ENCODE measurements at places on chromosomes 3 and 15. TPM values are rescaled to one million over a fixed set of nuclear protein-coding genes. Genes with fewer than 3 reads are reported as not detected.

GRCh38 chr3:171729452-171730334 lies 80.6 kb downstream of the PLD1 start:
- no peak for DNase-seq

DNA sequence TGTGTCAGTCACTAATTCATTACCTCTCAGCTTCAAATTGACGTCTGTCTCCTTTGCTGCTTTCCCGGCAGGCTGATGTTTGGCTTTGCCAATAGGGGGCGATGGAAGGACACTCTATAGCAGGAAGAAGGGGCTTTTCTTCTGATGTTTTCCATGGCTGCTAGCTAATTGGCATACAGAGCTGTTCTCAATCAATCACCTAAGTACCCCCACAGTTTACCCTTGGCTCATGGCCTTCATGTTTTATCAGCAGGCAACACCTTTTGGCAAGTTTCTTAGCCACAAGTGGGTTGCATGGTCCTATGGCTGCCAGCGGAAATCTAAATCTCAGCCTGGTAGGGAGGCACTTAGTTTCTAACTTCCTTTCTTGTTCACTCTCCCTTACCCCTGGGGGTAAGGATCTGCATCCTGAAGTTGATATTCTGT lies 45.0 kb downstream of the ESYT3 start:
- H3K36me3 ChIP-seq: no peaks in the 10 kb centered on the region
- no peaks in the 10 kb centered on the region for H3K4me1 ChIP-seq
- H3K27ac ChIP-seq: no peak overlapping the region
- H3K27me3 ChIP-seq: peaks cover 9% of the 10 kb centered on the region
- DNase-seq: peak; percentile 65

GRCh38 chr15:48718646-48719045 lies 73.1 kb upstream of the FBN1 start:
- DNase-seq: no peak
- no peaks in the 10 kb centered on the region for H3K27me3 ChIP-seq
- H3K36me3 ChIP-seq: peaks cover 23% of the 10 kb centered on the region
- H3K4me3 ChIP-seq: no peak overlapping the region
- no peak overlapping the region for H3K27ac ChIP-seq
- peaks cover 5% of the 10 kb centered on the region for H3K4me1 ChIP-seq

DNA sequence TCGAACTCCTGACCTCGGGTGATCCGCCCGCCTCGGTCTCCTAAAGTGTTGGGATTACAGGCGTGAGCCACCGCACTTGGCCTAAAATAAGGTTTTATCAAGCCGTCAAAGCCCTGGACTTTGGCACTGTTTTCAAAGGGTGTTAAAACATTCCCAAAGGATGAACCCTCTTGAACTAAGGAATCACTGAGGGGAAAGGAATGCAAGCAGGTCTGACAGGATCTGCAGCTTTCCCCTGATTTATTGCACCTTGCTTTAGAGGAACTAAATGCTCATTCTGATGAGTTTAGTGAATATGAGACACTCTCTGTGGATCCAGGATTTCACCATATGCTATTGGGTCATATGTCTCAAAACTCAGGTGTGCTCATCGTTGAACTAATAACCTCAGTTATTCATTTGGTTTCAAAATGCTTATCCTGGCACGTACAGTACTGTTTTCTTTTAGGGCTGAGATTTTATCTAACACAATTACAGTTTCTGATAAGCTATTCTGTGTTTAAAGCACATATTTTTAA lies 63.0 kb upstream of the TSC22D2 start:
- H3K27ac ChIP-seq: no peak overlapping the region
- peaks cover 5% of the 10 kb centered on the region for H3K4me1 ChIP-seq
- H3K27me3 ChIP-seq: peaks cover 6% of the 10 kb centered on the region
- DNase-seq: no peak
- no peaks in the 10 kb centered on the region for H3K36me3 ChIP-seq

DNA sequence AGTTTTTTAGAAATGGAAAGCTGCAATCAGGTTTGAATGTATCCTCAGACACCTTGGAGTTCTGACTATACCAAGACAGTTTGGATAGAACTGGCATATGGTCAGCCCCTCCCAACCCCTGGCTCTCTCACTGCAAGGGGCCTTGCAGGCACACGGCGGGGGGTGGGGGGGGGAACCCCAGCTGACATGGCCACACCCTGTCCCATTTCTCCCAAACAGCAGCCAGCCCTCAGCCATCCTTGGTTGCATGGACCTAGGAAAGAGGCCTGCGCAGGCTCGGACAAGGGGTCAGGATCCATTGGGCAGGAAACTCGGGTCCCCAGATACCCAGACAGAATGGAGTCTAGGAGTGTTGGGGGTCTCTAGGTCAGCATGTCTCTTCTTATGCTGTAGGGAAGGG lies 14.5 kb downstream of the CAND2 start:
- peaks cover 6% of the 10 kb centered on the region for H3K4me1 ChIP-seq
- H3K27ac ChIP-seq: no peak overlapping the region
- no peaks in the 10 kb centered on the region for H3K36me3 ChIP-seq

DNA sequence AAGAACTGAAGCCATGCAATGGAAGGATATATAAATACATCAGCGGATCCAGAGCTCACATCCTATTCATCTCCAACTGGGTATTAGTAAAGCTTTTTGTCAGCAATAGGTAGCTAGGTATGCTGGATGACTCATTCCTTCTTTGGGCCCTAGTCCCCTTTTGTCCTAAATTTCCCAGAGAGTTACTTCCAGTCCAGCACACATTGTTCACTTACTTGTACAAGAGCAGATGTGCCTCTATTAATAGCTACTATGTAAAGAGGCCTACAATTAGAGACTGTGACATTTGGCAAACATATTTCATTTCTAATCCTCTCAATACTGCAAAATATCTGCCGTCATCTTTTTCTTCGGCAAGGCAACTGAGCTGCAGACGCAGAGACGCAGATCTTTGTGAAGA lies 1.7 kb upstream of the SLC4A7 start:
- no peak for DNase-seq
- H3K4me3 ChIP-seq: no peak overlapping the region
- no peak overlapping the region for H3K27ac ChIP-seq
- peaks cover 16% of the 10 kb centered on the region for H3K36me3 ChIP-seq
- H3K27me3 ChIP-seq: no peaks in the 10 kb centered on the region
- H3K4me1 ChIP-seq: peaks cover 14% of the 10 kb centered on the region

- no peaks in the 10 kb centered on the region for H3K36me3 ChIP-seq
- H3K27me3 ChIP-seq: peaks cover 8% of the 10 kb centered on the region
- peak overlapping the region; percentile 58 for H3K4me3 ChIP-seq
- H3K27ac ChIP-seq: peak overlapping the region; percentile 39
Measured at GRCh38 chr3:44058022-44058867, 183.4 kb upstream of the TOPAZ1 start.

GRCh38 chr15:48002767-48003166 lies 118.0 kb upstream of the SLC24A5 start:
- H3K27ac ChIP-seq: no peak overlapping the region
- no peaks in the 10 kb centered on the region for H3K36me3 ChIP-seq
- DNase-seq: no peak
- no peaks in the 10 kb centered on the region for H3K4me1 ChIP-seq
- H3K4me3 ChIP-seq: no peak overlapping the region

- H3K4me3 ChIP-seq: no peak overlapping the region
- peaks cover 8% of the 10 kb centered on the region for H3K27me3 ChIP-seq
- H3K4me1 ChIP-seq: no peaks in the 10 kb centered on the region
- H3K27ac ChIP-seq: no peak overlapping the region
- no peaks in the 10 kb centered on the region for H3K36me3 ChIP-seq
Measured at GRCh38 chr3:193530231-193531165, 24.2 kb downstream of the ATP13A4 start.

GRCh38 chr3:13173186-13173585 lies 100.0 kb upstream of the IQSEC1 start:
- H3K27me3 ChIP-seq: no peaks in the 10 kb centered on the region
- H3K27ac ChIP-seq: no peak overlapping the region
- H3K4me3 ChIP-seq: no peak overlapping the region

- H3K27ac ChIP-seq: no peak overlapping the region
- H3K4me1 ChIP-seq: peaks cover 42% of the 10 kb centered on the region
- no peak for DNase-seq
- H3K27me3 ChIP-seq: peaks cover 80% of the 10 kb centered on the region
- no peaks in the 10 kb centered on the region for H3K36me3 ChIP-seq
Measured at GRCh38 chr3:169662843-169663160, 710 bp downstream of the MECOM start.

DNA sequence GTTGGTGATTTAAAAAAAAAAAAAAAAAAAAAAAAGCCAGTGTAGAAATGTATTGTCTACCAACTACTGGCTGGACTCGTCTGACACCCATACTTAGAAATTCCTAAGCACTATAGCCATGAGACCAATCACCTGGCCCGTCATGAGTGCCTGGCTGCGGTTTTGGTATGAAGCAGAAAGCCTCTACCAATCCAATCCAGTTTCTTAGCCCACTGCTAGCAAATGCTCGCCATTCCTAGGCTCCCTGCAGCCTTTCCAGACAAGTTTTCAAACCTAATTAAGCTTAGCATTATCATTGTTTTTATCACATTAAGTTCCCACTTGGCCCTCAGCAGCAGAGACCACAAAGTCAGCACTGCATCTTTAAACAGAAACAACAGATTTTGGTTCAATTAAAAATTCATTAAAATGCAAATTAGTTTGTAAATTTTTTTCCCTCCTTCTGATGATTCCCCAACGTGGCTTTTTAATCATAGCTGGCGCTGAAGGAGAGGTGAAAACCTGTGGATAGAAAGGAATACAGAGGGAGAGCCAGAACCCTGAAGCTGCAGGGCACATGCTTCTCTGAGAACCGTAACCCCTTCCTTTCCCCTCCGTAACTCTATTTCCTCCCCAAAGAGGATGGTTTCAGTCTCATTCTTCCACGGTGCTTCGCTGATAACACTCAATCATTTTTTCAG lies 32.2 kb upstream of the ST8SIA2 start:
- no peak for DNase-seq
- no peak overlapping the region for H3K27ac ChIP-seq
- no peaks in the 10 kb centered on the region for H3K4me1 ChIP-seq
- H3K27me3 ChIP-seq: peaks cover 14% of the 10 kb centered on the region

- no peaks in the 10 kb centered on the region for H3K36me3 ChIP-seq
- H3K27me3 ChIP-seq: peaks cover 47% of the 10 kb centered on the region
- no peak overlapping the region for H3K27ac ChIP-seq
- peak; percentile 22 for DNase-seq
Measured at GRCh38 chr3:134795746-134796280, 753 bp downstream of the EPHB1 start.

The INO80 gene
- 25.1 TPM for total RNA-seq

The B4GALT4 gene
- total RNA-seq: 16.7 TPM

The WDR93 gene
- not detected for total RNA-seq

The SAMD7 gene
- total RNA-seq: not detected

The CHCHD6 gene
- total RNA-seq: 17.1 TPM

The DISP2 gene
- total RNA-seq: 0.02 TPM

The CYP8B1 gene
- total RNA-seq: not detected

The SPTBN5 gene
- 0.46 TPM for total RNA-seq

The ARNT2 gene
- 0.05 TPM for total RNA-seq

The SLC51B gene
- not detected for total RNA-seq

The GXYLT2 gene
- not detected for total RNA-seq

The EIF4E3 gene
- total RNA-seq: 28.7 TPM

The EFCC1 gene
- 0.39 TPM for total RNA-seq

The AGTR1 gene
- not detected for total RNA-seq

The PARP15 gene
- 7.8 TPM for total RNA-seq

The SLC22A13 gene
- total RNA-seq: 0.21 TPM

The SH2D7 gene
- not detected for total RNA-seq
